ENCODE measurements at places on chromosomes 6 and 20.

GRCh38 chr6:30207619-30208295 lies 5.4 kb downstream of the TRIM26 start:
- no peak for DNase-seq

DNA sequence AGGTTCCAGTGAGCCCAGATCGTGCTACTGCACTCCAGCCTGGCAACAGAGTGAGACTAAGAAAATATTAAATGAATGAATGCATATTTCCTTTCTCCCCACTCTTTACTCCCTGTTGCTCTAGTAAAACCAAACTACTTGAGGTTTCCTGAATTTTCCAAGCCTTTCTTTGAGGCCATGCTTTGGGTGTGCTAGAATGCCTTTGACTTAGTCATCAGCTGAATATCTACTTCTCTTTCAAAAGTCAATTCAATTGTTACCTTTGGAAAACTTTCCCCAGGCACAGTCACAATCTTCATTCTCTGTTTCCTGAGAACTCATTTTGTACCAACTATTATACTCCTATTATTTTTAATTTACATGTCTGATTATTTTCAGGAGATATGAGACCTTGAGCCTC lies 27.5 kb upstream of the CEP85L start:
- no peak for DNase-seq

DNA sequence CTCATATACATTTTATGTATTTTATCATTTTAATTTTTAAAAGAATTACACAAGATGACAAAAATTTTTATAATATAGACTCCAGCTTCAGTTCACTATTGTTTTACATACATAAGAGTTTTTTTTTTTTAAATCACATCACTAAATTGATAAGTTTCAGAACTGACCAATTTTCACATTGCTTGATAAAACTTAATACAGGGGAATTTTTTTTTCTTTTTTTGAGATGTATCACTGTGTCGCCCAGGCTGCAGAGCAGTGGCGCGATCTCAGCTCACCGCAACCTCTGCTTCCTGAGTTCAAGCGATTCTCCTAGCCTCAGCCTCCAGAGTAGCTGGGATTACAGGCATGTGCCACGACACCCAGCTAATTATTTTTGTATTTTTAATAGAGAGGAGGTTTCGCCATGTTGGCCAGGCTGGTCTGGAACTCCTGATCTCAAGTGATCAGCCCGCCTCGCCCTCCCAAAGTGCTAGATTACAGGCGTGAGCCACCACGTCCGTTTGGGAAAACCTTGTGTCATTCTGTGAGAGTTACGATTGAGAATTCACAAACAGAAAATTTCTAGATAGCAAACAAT lies 36.6 kb upstream of the BTN3A2 start:
- peak; percentile 76 for DNase-seq

- no peak for DNase-seq
Observed at GRCh38 chr20:3677733-3678132, 4.1 kb downstream of the ADAM33 start.

DNA sequence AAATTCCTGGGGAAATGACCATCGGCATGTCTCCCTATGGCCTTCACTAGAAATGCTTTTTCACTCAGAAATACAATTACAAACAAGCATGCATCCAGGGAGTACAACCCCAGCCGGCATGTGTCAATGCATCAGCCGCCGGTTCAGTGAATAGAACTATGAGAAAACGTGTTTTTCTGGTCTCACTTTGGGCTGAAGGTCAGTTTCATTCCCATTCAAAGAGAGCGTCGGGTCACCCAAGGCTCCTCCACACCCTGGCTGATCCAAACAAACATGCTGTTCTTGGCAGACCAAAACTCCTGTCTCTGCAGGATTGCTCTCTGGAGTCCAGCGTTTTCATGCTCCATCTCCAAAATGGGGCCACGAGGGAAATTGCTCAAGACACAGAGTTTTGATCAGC lies 35.5 kb upstream of the NXT1 start:
- no peak for DNase-seq

DNA sequence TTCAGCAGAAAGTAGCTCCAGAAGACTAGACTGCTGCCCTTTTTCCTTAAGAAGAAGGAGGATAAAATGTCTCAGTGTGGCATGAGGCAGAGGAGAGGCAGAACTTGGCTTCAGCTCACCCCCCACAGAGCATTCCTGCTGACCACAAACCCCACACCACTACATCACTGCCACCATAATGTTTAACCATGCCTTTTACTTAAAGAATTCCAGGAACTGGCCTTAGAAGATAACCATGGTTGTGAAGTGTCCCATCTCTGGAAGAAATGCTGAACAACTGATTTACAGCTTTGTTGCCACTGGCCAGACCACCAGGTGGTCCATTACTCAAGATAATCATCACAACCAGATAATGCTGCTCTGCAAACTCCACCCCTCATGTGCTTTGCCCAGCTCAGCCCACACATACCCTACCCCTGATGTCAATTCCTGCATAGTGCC lies 154.1 kb downstream of the CD24 start:
- DNase-seq, result no peak

GRCh38 chr6:82458147-82458546 lies 94.5 kb downstream of the TPBG start:
- peak; percentile 57 for DNase-seq

- no peak for DNase-seq
Observed at GRCh38 chr6:93621442-93621841, 202.1 kb upstream of the EPHA7 start.

- DNase-seq, result peak; percentile 8
Observed at GRCh38 chr6:158765499-158766068, 53.6 kb downstream of the EZR start.

DNA sequence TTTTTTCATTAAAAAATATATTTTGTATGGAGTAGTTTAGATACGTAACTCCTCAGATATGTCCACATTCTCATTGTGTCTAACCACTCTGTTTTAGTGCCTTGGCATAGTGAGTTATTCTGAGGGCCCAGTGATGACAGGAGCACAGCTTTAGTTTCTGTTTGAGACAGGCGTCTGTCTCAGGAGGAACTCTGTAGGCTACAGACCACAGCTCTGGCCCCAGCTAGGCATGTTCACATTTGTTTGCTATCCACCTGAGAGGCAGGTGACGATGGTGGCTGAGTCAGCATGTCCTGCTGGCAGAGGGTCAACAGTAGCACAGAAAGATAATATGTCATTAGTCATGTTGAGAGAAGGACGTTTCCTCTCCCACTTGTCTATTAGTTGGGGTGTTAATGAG lies 16.3 kb downstream of the LRRC1 start:
- DNase-seq, result peak; percentile 98

DNA sequence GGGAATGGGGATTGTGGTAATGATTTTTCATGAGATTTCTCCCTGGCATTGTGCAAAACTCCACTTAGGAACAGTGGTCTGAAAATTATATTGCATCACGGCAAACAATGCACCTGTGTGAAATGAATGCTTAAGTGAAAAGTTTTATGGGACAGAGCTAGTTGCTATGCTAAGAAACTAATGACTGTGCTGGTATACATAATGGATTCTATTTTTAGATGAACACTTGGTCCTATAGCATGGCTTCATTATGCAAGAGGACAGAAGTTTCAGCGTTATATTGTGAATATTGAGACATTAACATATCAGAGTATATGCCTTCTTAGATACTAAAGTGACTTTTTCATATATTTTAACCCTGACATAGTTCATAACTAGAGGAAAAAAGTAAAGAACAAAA lies 30.5 kb downstream of the PLCB1 start:
- no peak for DNase-seq

- DNase-seq, result no peak
Observed at GRCh38 chr6:105177556-105177955, 2.3 kb downstream of the POPDC3 start.

GRCh38 chr20:46837083-46837482 lies 57.6 kb upstream of the EYA2 start:
- DNase-seq, result no peak

- no peak for DNase-seq
Observed at GRCh38 chr6:47300417-47300816, 9.3 kb downstream of the TNFRSF21 start.

- peak; percentile 68 for DNase-seq
Observed at GRCh38 chr6:38933426-38933825, 115.2 kb upstream of the GLP1R start.

GRCh38 chr6:20137240-20137639 lies 75.0 kb downstream of the MBOAT1 start:
- DNase-seq, result no peak

- no peak for DNase-seq
Observed at GRCh38 chr20:11234181-11234580, 560.4 kb upstream of the JAG1 start.

DNA sequence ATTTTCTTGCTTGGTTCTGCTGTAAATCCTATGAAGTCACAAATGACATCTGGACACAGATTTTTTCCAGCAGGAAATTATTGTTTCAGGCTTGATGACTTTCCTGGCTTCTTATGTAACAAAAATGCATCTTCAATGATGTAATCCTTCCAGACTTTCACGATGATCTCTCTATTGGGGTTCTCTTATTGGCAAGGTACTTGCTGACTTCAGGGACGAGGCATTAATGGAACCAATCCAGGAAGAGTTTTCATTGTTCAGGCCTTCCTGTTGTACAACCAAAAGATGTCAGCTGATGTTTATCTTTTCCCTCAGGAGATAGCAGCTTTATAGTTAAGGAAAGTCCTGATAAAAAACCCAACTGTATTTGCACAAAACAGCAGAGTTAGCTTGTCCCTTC lies 118.5 kb upstream of the MMS22L start:
- peak; percentile 2 for DNase-seq

GRCh38 chr20:19974630-19975435 lies 42.3 kb upstream of the NAA20 start:
- peak; percentile 68 for DNase-seq

DNA sequence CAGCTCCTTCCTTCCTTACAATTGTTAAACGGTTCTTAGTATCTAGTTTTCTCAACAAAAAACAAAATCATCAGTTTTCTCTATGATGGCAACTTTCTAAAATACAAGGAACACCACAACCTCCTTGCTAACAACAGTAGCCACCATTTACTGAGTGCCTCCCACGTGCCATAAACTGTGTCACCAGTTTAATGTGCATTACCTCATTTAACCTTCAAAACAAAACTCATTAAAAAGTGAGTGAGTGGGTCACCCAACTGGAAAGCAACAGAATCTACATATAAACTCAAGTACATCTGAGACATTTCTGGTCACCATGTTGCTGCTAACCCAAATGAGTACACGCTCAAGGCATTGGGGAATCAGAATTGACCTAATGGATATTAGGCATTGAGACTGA lies 11.0 kb downstream of the RTN4IP1 start:
- DNase-seq, result no peak

DNA sequence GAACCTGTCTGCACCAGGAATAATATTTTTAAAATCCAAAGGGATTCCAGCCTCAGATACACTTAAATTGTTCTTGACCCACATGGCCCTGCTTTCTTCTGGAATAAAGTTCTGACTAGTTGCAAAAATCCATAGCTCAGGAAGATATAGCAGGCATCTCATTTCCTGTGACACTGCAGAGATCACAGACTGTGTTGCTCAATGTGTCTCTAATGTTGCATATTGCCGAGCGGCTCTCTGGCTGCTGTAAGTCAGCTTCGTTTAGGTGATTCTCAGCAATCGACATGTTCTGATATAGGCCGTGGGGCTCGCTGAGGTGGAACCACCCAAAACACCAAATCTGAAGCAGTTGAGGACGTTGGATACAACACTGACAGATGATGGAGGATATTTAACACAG lies 498.3 kb upstream of the AGPAT4 start:
- DNase-seq, result no peak

DNA sequence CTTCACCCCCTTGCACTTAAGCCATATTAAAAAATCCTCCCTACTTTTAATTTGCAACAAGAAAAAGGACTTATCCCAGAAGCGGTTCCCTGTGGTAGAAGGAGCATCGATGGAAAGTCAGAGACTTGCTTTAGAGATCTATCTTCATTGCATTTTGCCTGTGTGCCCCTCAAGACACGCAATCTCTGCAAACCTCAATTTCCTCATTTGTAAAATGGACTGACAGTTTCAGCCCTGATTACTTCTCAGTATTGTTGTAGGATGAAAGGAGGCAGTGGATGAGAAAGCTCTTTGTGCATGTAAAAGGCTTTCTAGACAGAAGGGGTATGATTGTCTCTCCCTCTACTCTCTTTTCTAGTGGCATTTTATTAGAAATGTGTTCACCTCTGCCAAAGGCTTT lies 410.2 kb downstream of the CDC5L start:
- DNase-seq, result no peak

GRCh38 chr6:56096541-56096940 lies 150.8 kb downstream of the COL21A1 start:
- DNase-seq, result no peak

GRCh38 chr6:126907996-126908395 lies 210.5 kb upstream of the RSPO3 start:
- DNase-seq, result no peak

GRCh38 chr20:55582498-55582897 lies 422.8 kb downstream of the CBLN4 start:
- DNase-seq, result no peak

DNA sequence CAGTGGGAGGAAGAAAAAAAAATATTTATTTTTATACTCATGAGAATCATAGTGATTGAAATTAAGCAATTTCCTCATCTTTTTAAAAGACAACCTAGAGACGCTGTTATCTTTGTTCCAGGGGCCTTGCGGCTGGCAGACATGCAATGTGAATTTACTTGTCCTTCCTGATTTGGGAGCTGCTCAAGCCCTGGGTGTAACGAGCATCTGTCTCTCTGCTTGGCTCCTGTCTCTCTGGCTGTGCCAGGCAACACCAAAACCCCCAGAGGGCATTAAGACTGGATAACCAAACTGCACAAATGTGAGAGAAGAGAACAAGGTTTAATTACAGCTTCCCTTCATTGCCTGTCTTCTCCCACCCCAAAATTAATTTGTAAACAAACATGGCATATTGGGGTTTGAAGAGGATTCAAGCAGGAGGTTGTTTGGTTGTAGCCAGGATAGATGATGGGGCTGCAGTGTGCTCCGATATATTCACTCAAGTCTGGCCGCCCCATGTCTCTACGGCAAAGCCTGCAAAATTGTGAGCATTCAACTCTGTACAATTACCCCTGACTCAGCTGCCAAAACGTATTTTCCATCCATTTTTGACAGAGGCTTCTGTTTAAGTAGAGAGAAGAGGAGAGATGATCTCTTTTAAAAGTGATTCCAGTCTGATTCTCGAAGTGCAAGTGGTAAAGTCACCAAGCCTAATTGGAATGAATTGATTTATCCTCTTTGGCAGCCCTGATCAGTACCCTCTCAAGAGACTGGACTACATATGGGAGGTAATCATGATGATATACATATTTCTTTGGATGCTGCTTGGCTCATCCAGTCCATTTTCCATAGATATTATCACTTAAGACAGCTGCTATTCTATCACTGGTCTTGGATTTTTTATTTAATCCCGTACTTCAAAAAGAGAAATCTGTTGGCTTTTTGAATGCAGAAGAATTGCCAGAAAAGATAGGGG lies 170.2 kb downstream of the SLC24A3 start:
- no peak for DNase-seq

DNA sequence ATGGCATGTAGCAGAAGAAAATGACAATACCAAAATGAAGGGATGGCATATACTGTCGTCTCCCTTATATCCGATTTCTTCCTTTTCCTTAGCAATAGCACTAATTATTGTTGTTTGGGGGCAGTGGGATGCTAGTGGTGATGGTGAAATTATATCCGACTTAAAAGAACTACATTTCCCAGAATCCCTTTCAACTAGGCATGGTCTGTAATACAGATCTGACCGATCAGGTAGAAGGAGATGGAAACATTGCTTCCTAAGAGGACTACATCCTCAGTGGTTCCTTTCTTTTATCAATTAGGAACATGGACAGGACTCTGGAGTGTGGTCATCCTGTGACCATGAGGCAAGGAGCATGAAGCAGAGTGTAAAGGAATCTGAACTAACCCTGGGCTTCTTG lies 532.6 kb downstream of the CBLN4 start:
- peak; percentile 26 for DNase-seq

GRCh38 chr6:91590191-91590590 lies 1003.3 kb upstream of the MAP3K7 start:
- no peak for DNase-seq

- no peak for DNase-seq
Observed at GRCh38 chr6:113859349-113860180, 2.4 kb downstream of the MARCKS start.
